ENCODE measurements at places on chromosomes 7 and 10. TPM values are rescaled to one million over a fixed set of nuclear protein-coding genes. Genes with fewer than 3 reads are reported as not detected.

Gene ALOX5
- 1.8 TPM for total RNA-seq

Gene NOS3
- total RNA-seq: 2.0 TPM

Gene CARD11
- total RNA-seq: 6.6 TPM

Gene STAMBPL1
- 1.5 TPM for total RNA-seq

Gene KLF6
- 319 TPM for total RNA-seq

Gene CALCR
- 5.4 TPM for total RNA-seq

Gene HABP2
- total RNA-seq: not detected

Gene DPP6
- total RNA-seq: 0.48 TPM

Gene DNA2
- 5.8 TPM for total RNA-seq

Gene FAM25A
- total RNA-seq: not detected

Gene RNF133
- total RNA-seq: 0.30 TPM

Gene RHOBTB1
- total RNA-seq: 46.5 TPM

Gene PDE6C
- total RNA-seq: not detected

Gene PDCD11
- 62.3 TPM for total RNA-seq

Gene SH2B2
- 5.6 TPM for total RNA-seq

GRCh38 chr10:58930500-58930899 lies 245.9 kb upstream of the PHYHIPL start:
- DNase-seq: peak; percentile 63

GRCh38 chr7:135905858-135906257 lies 71.3 kb downstream of the MTPN start:
- no peak for DNase-seq

DNA sequence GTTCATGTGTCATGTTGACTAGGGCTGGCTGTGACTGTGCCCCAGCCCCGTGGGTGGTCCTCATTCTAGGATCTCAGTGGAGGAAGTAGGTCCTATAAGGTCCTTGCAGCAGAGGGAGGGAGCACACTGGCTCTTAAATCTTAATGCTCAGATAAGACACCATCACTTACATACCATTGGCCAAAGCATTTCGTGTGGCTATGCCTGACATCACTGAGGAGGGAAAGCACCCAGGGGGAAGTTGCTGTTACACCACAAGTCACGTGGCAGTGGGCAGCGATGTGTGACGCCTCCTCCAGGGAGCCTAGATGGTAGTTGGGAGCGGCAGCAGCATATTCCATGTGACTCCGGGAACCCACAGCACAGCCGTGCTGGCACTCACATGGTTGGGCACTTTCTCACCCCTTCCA lies 224.7 kb upstream of the SH2B2 start:
- peak; percentile 25 for DNase-seq

DNA sequence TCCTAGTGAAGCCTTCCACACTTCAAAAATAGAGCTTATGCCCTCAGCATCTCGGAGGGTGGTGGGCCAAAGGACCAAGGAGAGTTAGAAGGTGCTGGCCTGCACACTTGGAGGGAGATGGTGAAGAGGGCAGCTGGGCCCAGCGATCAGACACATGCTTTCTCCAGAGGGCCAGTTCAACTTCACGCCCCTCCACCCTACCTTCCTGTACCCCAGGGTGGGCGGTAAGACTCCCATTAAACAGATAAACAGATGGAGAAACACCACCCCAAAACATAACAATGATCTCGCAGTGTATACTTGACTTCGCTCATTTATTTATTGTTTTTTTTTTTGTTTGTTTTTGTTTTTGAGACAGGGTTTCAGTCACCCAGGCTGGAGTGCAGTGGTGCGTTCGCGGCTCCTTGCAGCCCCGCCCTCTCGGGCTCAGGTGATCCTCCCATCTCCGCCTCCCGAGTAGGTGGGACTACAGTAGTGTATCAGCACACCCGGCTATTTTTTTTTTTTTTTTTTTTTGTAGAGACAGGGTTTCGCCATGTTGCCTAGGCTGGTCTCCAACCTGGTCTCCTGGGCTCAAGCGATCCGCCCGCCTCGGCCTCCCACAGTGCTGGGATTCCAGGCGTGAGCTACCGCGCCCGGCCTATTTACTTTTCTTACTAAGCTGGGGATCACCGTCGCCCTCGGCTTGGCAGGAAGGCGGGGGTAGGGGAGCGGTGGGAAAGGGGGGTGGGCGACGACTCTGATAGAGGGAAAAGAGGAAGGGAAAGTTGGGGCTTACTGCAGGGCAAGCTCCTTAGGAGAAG lies 1.8 kb downstream of the C10orf95 start:
- DNase-seq: no peak

DNA sequence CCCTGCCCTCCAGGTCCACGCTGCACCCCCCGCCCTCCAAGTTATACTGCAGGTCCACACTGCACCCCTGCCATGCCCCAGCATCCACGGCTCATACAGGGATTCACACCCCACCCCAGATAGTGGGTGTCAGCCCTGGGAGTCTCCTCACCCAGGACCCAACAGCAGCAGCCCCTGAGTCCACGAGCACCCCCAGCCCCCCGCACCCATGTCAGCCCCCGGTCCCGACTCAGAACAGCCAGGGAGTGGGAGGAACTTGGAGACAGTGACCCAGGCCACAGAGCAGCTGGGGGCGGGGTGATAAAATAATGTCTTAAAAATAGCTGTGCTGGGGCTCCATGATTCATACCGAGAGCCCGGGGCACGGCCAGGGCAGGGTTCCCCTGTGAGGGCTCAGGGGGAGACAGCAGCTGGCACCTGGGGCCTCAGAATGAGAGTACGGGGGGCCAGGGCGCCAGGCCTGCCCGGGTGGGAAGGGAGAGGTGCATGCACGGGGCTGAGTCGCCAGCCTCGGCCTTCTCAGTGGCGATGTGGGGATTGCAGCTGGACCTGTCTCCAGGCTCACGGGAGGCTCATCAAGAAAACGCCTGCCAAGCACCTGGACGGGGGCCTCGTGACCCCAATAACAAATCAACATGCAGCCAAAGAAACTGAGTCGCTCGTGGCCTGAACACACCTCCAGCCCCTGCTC lies 29.8 kb downstream of the ADAP1 start:
- DNase-seq: no peak

DNA sequence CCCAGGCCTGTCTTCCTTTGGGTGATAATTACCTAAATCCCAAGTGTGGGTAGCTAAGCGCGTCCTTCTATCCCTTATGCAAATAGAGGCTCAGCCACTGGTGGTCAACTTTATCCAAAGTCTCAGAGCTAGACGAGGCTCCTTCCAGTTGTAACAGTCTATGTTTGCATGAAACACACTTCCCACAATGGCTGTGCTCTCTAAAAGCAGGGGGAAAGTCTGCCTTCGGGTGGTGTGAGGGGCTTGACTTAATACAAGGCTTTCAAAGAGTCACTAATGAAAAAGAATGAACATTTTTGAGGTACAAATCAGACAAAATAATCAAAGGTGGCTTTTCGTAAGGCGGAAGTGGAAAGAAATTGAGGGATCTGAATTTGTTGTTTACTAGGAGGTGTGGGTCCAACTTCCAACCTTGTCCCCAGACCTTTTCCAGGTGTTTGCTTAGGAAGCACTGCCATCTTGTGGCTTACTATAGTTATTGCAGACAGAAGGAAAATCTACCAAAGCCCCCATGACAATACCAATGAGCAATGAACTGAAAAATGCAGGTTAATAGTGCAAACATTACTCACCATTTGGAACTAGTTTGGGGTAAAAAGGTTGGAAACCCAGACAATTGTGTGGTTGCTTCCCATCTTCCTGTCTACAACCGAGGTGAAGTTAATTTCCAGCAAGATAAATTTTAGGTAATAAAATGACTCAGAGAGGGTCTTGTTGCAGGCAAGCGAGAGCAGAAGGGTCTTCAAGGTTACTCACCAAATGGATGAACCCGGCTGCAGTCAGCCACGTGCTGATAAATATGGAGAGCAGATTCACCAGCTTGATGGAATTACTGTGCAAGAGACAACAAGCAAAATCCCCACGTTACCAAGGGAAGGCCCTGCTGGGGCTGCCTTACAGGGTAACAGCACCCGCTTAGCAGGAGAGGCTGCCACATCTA lies 525.7 kb downstream of the KCNMA1 start:
- peak; percentile 95 for DNase-seq

DNA sequence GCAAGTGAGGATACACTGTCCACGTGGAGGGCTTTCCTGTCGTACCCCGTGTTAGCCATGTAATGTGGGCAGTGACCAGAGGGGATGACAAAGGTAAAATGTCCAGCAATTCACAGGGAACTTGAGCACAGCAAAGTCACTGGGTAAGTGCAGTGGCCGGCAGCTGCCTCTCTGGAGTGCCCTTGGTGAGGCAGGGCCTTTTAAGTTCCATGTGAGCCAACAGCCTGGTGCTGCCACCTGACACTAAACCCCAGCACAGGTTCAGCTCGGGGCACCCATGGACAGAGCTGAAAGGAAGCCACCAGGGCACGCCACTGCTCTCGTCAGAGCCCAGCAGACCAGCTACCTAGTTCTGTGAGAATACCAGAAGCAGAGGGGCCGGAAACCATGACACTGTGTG lies 168.3 kb downstream of the PRKAG2 start:
- DNase-seq: no peak

DNA sequence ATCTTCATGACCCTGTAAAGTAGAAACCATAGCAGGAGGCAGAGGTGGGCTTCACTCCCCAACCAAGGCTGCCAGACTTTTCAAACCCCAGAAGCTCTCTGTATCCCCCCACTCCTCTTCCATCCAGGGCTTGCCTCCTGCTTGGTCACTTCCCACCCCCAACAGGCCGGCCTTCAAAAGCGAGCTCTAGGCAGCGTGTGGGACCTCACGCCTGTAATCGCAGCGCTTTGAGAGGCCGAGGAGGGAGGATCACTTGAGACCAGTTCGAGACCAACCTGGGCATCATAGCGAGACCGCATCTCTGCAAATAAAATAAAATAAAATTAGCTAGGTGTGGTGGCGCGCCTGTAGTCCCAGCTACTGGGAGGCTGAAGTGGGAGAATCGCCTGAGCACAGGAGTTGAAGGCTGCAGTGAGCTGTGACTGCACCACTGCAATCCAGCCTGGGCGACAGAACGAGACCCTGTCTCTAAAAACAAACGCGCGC lies 743 bp upstream of the POR start:
- no peak for DNase-seq

DNA sequence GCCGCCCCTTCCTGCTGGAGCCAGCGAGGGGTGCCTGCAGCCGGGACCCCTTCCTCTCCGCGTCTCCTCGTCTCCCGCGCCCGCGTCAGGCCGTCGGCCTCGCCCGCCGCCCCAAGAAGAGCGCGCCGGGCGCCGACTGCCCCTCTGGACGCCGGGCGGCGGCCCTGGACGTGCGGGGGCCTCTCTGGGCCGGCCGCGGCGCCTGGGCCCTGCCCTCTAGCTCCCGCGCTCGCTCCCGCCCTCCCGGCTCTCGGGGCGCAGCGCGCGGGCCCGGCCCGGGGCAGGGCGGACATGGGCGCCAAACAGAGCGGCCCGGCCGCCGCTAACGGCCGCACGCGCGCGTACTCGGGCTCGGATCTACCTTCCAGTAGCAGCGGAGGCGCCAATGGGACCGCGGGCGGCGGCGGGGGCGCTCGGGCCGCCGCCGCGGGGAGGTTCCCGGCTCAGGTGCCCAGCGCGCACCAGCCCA lies 704 bp downstream of the ZNRF2 start:
- DNase-seq: peak; percentile 8

DNA sequence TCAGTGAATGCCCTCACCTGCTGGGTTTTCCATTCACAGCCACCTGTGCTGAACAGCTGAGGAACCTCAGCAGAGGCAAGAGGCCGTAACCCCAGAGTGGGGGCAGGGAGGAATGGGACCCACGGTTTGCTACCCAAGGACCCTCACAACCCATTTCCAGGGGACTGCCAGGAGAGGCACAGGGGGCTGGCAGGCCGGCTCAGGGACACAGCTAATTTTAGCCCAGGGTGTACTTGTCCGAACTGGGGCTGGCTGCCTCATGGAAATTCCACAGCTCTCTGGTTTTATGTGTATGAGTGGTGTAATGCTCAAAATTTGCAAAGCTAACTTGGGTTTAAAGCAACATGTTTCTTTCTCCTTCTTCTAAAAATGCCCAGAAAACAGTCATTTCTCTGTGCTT lies 42.2 kb downstream of the MINDY4 start:
- DNase-seq: no peak

- DNase-seq: no peak
Measured at GRCh38 chr10:100192350-100192749, 6.5 kb upstream of the ERLIN1 start.

- no peak for DNase-seq
Measured at GRCh38 chr10:11898372-11899066, 75.4 kb downstream of the PROSER2 start.

GRCh38 chr10:74076961-74077360 lies 73.7 kb downstream of the AP3M1 start:
- DNase-seq: no peak

- no peak for DNase-seq
Measured at GRCh38 chr10:75034131-75034512, 77.3 kb upstream of the SAMD8 start.

DNA sequence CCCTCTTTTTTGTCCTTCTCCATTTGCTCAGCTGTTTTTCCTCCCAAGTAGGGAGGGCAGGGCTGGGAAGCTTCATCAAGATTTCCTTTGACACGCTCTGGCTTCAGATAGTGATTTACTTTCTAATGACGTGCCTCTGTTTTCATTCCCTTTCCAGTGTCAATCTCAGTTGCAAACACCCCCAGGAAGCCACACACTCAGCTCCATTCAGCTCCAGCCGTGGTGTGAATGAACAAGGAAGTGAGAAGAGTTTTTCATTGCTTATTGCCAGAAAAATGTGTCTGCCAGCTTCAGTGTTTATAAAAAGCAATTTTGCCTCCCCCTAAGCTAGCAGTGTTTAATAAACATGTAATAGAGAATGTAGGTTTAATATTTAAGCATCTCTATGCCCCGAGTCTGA lies 108.7 kb upstream of the DPP6 start:
- no peak for DNase-seq

DNA sequence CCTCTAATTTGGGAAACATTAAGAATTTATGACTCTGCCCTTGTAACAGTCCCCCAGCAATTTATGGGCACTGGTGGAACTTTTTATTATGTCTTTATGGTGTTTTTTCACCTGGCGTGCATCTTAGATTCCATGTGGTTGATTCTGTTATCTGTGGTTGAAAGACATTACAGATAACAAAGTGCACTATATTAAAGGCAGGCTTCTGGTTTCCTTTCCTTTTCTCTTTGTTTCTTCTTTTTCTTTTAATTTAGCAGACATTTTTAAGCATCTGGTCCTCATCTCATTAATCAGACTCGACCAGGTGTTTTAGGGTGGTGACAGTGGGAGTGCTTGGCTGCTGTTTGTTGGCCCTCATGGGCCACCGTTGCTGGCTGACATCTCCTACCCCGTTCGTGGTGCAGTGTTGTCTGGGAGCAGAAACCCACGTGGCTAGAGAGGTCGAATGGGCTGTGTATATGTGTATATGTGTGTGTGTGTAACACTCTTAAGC lies 77.4 kb downstream of the LRMDA start:
- DNase-seq: peak; percentile 87
